Fibroblast of mammary gland (primary cell): ENCODE measurements at places on chromosomes 16 and 17.

DNA sequence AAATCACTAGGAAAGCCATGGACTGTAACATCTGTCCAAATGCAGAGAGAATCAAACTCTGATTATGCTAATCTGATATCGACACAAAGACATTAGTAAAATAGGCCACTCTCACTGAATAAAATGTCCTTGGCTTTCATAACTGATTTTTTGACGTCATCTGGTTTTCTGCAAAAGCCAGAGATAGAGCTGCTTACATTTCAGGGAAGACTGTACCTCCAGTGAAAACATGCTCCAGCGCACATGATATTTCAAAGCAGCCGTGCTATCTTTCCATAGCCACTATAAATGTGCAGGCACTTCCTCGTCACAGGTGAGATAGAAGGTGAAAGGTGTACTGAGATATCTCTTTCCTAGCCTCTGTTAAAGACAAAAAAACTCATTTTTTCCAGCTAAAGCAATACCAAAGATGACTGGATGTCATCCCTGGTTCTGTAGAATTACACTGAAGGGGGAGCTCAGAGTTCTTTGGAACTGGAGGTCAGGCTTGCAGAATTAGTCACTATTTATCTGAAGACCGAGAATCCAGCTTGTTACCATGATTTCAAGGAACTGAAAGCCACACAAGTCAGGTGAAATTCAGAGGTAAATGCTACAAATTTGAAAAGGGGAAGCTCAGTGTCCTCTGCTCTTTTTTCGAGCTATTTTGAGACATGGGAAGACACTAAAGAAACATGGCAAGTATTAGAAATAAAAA, 249.5 kb downstream of the CA10 start:
- DNase-seq: no peak

DNA sequence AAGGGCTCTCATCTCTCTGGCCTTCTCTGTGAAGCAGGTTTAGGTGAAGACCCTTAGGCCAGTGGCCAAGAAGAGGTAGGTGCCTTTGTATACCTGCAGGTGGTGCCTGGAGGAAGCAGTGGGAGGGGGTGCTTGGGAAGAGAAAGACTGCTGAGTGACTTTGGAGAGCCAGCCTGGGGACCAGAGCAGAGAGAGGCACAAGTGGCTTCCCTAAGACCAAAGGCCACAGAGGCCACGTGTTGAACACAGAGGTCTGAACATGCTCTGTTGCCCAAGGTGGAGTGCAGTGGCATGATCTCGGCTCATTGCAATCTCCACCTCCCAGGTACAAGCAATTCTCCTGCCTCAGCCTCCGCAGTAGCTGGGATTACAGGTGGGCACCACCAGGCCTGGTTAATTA, 103.5 kb downstream of the CPPED1 start:
- no peak for DNase-seq

DNA sequence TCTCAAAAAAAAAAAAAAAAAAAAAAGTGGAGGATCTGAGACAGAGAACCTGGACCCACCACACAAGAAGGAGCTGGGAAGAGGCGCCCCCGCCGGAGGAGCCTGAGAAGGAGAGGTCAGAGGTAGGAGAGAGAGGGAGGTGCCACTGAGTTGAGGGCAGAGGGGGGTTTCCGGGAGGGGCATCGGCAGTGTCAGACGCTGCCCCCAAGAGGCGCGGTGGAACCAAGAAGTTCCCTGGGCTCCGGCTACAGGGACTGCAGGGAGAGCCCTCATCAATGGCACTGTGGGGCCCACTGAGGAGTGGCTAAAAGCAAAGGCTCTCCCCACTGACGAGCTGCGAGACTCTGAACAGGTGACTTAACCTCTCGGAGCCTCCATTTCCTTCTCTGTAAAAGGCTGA, 4.2 kb downstream of the CCDC42 start:
- no peak for DNase-seq

DNA sequence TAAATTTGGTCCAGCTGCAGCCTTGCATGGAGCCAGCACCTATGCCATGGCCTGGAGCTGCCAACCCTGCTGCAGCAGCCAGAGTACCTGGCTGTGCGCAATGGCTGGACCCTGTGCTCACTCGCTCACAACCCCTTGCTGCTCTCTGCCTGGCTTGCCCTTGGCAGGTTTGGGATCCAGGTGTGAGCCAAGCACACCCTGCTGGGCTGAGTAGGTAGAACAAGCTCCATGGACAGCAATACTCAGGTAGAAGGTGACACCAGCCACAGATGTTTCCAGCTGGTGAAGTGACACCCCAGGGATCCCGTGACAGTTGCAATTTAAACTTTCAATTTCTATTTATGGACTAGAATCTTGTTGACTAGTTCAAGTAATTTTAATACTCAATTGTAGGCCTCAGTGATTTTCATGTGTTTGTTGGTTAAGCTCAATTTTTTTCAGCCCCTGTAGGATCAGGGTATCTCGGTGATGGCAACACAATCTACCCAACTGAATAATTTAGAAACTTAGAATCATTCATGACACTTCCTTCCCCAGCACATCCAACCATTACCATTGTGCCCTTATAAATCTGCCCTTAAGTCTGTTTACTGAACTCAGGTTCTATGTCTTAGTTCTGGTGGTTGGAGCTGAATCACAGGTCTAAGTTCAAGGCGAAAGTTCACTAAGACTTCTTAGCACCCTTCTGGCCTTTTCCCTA, 480.0 kb downstream of the PMP22 start:
- no peak for DNase-seq

GRCh38 chr16:55017321-55017720, 86.7 kb downstream of the IRX5 start:
- no peak for DNase-seq

GRCh38 chr17:7849130-7849750, 5.6 kb upstream of the TMEM88 start:
- DNase-seq: no peak

GRCh38 chr17:9169116-9169515, 147.8 kb downstream of the NTN1 start:
- no peak for DNase-seq

DNA sequence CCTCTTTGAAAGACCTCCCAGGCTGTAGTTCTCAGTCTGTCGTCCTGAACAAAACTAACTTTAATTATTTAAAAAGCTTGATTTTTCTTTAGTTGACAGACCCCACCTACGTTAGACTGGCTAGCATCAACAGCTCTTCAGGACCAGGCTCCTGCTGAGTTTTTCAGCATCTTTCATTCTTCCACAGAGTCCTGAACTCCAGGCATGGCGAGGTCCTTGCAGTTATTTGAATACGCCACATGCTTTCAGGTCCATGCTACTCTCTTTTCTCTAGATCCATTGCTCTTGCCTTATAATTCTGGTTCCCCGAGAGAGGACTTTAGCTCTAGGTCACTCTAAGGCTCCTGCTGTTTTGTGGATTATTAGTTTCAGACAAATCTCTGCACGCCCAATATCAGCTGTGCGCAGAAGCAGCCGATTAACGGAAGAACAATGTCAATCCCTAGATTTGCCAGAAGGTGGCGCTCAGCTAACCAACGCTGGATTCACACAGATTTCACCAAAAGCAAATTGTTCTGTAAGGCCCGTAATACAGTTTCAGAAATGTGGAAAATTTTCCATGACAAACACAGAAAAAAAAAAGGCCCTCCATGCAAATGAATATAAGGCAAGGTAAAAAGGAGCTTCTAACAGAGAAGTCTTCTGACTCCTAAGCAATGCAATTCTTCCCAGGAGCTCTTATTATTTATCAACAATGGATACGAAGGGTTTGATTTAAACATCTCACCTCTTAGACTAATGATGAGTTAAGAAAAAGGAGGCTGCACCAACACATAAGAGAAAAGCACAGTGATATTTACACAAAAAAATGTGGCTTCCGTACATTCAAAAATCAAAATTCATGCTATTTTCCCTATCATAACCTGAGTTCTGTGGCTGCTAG, 33.5 kb upstream of the BCO1 start:
- DNase-seq: peak; percentile 67

GRCh38 chr16:78363843-78364555, 264.5 kb downstream of the WWOX start:
- DNase-seq: no peak

GRCh38 chr17:48583708-48584222, 5.6 kb upstream of the HOXB4 start:
- DNase-seq: no peak

DNA sequence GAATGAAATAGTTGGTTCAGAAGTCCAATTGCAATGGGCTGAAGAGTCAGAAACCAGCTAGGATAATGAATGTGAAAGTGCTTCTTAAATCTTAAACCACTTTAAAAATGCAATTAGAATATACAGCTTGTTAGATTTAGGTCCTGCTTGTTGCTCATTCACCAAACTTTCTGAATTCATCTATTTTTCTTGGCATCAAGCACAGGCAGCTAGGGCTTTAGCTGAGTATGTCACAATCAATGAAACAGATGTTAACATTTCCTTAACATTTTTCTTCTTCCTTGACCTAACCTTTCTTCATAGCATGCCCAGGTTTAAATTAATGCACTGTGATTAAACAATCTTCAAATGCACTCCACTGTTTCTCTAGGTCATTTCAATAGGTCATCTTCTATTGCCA, 14.4 kb downstream of the KIF2B start:
- peak; percentile 5 for DNase-seq

- DNase-seq: peak; percentile 63
Measured at GRCh38 chr17:73710095-73710592, 65.9 kb upstream of the SDK2 start.

- peak; percentile 17 for DNase-seq
Measured at GRCh38 chr17:49439673-49440571, 25.2 kb upstream of the PHB1 start.

DNA sequence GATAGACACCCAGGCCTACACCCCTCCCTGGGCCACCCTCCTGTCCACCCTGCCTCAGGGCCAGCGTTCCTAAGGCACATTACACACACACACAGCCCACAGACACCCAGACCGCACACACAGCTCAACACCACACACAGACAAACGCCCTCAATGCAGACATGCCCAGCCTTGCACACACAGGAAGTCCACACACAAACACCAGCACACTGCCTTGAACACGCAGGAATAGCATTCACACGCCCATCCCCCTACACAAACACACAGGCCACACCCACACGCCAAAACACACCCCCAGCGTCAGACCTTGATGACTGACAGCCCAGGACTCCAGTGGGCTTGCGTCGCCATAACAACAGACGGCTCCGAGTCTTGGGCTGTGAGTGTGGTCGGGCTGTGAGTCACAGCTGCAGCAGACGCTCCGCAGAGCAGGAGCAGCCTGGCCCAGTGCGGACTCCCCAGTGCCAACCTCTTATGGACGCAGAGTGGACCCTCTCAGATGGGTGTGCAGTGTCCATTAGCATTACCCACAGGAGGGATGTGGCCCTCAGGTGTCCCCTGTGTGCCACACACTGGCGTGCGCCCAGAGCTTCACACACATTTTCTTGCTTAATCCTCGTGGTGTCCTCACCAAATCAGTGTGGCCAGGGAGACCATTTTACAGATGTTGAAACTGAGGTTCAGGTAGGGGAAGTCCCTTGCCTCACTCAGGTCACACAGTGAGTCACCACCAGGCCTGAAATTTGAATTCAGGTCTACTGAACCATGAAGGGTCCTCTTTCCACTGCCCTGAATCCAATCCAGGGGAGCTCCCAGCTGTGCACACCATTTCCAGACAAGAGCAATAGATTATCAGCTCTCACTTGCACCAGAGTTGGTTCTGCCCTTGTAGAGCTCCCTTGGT, 17.8 kb upstream of the RAI1 start:
- peak; percentile 96 for DNase-seq

GRCh38 chr16:80027007-80027965, 426.7 kb upstream of the MAF start:
- peak; percentile 54 for DNase-seq

GRCh38 chr17:81228834-81229665, 6.3 kb upstream of the CEP131 start:
- DNase-seq: no peak

- no peak for DNase-seq
Measured at GRCh38 chr16:29765167-29766032, 12.7 kb upstream of the ZG16 start.

DNA sequence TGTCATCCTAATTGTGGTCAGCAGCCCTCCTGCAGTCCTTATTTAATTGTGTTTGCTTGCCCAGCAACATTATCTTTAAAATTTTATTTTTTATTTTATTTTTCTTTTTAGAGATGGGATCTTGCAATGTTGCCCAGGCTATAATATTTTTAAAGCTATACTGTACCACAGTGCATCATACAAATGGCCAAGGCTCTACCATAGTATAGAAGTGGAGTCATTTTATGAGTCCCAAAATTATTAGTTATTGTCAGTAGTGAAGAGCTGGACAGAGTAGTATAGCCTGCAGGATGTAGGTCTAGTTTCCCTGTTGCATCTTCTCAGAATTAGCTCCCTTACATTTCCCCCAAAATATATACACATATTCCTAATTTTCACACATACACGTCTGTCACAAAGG, 44.1 kb downstream of the GAN start:
- DNase-seq: no peak

DNA sequence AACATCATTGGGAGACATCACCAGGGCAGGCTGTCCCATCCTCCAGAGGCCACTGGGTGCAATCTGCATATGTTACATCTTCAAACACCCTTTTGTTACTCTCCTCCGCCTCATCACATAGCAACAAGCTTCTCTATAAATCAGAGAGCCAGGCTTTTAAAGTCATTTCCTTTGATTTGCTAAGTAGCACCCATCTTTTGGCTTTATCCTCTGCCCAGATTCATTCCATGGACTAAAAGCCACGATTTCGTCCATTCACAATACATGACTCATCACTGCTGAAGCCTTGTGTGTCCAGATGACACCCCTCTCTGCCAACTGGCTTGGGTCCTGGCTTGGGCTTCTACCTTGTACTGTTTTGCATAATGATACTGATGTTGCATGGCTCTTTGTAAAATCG, 2.0 kb upstream of the KRT38 start:
- DNase-seq: peak; percentile 69

DNA sequence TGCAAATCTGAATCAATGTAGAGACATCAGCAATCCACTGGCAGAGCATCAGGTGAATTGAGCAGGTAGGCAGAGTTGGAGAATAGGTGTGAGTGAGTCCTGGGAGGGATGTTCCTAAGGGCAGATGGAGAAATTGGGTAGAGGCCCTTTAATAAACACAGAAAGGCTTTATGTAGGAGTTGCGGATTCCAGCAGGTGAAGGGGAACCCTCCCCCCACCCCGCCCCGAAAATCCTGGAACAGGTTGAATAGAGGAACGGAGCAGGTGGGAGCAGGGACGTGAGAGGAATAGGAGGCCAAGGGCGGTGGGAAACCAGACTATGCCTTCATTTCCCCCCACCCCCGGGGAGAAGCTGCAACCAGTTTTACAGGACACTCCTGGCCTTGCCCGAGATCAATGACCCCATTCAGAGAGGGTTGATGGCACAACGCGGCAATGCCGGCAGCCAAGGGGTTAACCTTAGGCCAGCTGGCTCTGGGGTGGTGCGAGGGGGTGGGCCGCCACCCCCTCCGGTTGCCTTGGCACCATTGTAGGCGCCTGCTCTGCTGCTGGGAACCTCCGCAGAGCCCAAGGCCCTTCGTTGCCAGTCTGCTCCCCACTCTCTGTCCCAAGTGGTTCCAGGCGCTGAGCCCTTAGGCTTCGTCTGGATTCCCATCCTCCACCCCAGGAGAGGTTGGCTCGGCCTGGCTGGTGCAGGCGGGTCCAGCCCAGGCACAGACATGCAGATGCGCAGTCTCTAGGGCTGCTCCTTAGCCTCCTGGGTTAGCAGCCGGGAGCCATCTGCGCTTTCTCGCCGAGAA, 814 bp upstream of the RUNDC3A start:
- no peak for DNase-seq
